Eye (tissue), 1 donor: ENCODE measurements at places on chromosomes 16 and 17.

DNA sequence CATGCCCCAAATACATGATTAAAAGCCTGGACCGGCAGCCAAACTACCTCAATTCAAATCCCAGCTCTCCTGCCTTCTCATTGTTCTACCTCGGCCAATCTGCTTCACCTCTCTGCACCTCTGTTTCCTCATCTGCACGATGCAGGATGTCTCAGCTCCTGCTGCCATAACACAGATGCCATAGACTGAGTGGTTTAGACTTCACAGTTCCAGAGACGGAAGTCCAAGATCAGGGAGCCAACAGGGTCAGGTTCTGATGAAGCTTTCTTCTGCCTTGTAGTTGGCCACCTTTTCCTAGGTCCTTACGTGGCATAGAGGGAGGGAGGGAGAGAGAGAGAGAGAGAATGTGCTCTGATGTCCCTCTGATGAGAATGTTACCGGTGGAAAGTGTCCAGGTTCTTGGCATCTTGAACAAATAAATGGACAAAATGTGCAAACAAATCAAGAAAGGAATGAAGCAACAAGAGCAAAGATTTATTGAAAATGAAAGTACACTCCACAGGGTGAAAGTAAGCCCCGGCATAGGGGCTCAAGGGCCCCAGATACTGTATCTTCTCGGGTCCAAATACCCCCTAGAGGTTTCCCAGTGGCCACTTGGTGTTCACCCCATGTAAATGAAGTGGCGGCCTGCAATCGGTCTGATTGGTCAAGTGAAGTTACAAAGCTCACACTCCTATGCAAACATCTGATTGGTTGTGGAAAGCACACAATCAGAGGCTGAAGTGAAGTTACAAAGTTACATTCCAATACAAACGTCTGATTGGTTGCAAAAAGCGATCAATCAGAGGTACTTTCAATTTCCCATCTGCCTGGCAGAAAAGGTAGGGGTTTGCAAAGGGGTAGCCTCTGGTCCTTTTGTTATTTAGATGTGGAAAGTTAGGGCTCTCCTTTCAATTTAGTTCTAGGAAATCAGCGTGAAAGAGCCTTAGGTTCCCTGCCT is 43.3 kb upstream of the ZCCHC14 start:
- no peak for DNase-seq

- DNase-seq = no peak
Observed at GRCh38 chr17:50022463-50023130, 27.6 kb upstream of the DLX3 start.

- DNase-seq = no peak
Observed at GRCh38 chr17:3040882-3041281, 22.5 kb downstream of the OR1D5 start.

DNA sequence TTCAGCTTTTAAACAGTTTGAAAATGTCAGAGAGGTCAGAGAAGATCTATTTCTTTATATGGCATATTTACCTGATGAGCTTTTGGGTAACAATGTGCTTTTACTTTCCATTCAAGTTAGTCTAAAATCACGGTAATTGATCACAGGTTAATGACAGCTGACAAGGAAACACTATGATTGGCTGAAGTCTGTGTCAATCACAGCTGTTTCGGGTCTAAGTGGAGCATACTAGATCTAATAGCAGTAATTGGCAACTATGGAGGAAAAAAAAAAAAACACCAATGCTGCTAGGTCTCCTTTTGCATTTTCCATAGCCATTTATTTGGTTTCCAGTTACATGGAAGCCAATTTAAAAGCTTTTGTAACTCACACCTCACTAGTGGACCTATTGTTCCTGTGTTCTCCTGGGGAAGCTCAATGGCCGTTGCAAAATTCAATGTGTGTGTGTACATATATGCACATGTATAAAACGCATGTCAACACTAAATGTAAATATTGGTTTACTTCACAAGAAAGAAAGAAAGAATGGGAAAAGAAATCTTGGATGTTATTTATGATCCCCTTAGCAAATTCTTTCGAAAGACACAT is 568.3 kb upstream of the ZFHX3 start:
- peak; percentile 87 for DNase-seq

DNA sequence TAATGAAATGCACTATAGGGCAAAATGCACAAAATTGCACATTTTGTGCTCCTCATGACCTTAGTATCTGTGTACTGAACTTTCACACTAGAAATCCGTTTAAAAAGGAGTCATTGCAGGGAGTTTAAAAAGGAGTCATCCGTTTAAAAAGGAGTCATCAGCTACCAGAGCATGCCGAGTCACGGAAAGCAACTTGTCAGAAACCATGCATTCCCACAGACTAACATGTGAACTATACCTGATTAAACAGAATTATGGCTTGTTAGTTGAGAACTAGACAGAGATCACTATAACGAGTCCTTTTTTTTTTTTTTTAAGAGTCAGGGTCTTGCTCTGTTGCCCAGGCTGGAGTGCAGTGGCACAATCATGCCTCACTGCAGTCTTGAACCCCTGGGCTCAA is 35.9 kb downstream of the SLC6A4 start:
- DNase-seq = no peak
